ENCODE measurements at places on chromosomes 6 and 20.

- DNase-seq = no peak
Observed at GRCh38 chr20:25510721-25511120, 74.6 kb downstream of the NINL start.

DNA sequence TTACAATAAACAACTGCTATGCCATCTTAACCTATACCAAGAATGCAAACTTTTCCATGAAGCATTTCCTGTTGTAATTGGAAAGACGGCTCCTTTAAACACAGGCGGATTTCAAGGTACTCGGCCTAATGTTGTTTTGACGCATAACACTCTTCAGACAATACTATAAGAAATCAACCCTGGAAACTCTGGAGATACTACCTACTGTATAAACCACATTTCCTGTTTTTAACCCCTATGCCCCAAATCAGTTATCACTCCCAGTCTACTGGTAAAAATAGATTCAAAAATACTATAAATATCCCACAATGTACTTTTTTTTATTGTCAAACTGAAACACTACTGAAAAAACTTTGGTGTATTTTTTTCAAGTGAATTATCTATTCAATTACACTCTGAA lies 118.1 kb downstream of the IRF4 start:
- no peak for DNase-seq

- DNase-seq = no peak
Observed at GRCh38 chr20:23456409-23456808, 3.7 kb upstream of the CST11 start.

- DNase-seq = no peak
Observed at GRCh38 chr6:135021310-135022049, 33.1 kb downstream of the HBS1L start.

- no peak for DNase-seq
Observed at GRCh38 chr20:54469952-54470351, 5.4 kb upstream of the DOK5 start.

DNA sequence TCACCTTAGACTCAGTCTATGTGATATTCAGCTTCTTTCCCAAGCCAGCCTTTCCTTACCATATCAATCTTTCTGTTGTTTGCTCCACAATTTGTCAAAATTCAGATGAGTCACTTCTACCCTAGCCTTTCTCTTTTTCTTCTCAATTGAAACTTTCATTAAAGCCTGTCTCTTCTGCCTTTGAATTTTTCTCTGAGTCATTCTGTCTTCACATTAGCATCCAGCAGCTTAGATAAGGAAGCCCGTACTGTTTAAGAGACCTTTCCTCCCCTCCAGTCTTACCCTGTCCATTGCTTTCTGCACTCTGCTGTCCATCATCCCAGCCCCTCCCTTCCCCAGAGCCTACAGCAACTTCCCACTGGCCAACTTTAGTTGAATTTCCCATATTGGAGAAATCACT lies 34.9 kb upstream of the RALGAPA2 start:
- DNase-seq = no peak

DNA sequence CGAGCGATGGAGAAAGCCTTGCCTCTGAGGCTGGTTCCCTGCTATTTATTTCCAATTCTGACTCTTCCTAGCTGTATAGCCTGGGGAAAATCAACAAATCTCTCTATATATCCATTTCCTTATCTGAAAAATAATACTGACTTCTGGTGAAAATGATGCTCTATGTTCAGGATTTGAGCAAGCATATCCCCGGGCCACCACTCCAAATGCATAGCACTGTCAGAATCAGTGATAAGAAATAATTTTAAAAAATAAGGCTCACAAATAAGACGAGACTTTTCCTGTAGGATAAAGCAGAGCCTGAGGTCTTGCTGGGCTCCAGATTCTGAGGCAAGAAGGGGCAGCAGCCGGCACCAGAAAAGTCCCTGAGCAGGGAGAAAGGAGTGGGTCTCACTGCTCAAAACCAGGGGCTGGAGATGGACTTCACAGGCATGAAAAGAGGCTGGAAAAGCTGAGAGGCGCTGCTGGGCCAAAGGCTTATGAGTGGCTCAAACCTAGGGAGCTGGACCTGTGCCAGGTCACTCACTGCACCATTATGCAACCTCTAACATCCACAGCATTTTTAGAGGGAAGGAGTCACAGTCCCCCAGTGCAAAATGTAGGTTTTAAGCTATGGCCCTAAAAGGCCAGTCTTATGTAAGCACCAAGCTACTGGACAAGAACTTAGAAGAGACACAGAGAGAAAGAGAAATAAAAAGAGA lies 48.1 kb upstream of the SLC17A4 start:
- DNase-seq = no peak

GRCh38 chr6:44655412-44656342 lies 268.2 kb downstream of the CDC5L start:
- peak; percentile 85 for DNase-seq

DNA sequence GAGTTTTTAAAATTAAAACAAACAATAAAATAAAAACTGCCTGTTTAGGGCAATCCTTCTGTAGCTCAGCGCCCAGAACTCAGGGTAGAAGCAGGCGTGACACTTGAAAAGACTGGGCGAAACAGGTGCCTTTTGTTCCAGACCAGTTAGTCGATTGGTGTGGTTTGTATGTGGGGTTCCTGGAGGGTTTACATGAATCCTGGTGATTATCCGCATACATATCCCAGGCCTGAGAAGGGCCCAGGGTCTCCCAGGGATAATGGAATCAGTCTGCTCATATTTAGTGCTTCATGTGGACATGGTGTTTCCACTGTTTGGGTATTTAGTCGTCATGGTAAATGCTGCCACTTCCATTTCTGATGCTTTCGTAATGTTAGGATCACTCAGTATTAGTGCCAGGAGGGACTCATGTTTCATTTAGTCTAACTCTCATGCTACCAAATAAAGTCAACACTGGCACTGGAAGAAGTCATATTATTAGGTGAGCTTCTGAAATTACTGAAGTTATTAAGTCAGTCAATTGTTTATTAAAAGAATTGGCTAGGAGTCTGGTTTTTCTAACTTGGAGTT lies 116.5 kb downstream of the SAMD5 start:
- DNase-seq = no peak

GRCh38 chr6:34697904-34698559 lies 1.5 kb upstream of the ILRUN start:
- DNase-seq = no peak

- no peak for DNase-seq
Observed at GRCh38 chr20:3094848-3095629, 10.5 kb upstream of the AVP start.

- DNase-seq = no peak
Observed at GRCh38 chr20:60820918-60821317, 431.1 kb upstream of the CDH4 start.

- no peak for DNase-seq
Observed at GRCh38 chr6:105790635-105791034, 295.5 kb upstream of the PRDM1 start.

GRCh38 chr6:101403216-101403945 lies 9.9 kb downstream of the GRIK2 start:
- DNase-seq = no peak

DNA sequence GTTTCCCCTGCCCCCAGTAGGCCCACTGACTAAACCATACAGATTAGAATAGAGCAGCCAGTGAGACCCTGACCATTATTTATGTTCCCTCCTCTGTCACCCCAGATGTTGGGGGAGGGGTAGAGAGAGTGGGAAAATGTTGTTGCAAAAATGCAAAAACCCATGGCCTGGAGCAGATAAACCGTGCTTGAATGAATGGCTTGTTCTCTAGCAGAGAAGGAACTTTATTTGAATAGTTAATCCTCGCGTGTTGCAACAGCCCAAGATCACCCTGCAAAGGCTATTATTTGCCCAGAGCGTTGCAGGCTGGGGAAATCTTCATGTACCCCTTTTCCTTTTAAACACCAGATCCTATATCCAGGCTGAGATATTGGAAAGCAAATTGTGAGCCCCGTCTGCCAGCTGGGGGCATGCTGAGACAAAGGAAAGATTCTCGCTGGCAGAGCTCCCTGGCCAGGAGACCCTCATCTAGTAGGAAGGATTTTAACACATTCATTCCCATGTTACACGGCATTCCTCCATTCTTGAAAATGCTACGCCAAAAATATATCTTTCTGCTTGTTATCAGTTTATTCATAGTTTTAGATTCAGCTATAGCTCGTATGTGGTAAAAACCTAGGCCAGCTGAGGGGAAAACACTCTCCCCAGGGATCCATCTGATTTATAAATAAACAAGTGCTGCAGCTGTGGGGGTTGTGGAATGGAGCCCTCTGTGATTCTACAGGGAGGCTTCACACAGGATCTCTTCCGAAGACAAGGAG lies 53.0 kb downstream of the LINC00237 start:
- no peak for DNase-seq

DNA sequence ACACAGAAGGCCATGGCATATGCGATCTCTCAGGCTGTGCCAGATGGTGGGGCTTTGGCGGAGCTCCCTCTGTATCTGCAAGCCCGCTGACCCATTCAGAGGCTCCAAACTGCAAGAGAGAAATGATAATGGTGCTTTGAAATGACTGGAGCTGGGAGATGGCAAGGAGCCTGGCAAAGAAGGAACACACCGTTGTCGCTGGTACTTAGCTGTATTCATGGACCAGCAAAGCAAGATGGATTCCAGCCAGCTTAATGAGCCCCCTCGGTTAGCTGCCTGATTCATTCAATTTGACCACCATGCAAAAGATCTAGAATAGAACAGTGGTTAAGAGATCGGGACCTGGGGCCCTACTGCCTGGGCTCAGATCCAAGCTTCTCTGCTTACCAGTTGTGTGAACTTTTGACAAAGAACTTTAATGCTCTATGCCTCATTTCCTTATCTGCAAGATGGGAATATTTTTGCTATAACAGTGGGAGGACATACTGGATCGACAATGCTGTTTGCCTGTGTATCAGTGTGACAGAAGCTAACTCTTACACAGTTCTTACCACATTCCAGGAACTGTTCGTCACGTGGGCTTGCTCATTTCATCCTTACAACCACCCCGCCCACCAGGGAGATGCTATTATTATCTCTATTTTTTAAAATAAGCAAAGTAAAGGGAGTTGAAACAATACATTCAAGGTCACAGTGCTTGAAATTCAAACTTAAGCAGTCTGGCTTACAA lies 317.8 kb upstream of the SULF2 start:
- DNase-seq = no peak

DNA sequence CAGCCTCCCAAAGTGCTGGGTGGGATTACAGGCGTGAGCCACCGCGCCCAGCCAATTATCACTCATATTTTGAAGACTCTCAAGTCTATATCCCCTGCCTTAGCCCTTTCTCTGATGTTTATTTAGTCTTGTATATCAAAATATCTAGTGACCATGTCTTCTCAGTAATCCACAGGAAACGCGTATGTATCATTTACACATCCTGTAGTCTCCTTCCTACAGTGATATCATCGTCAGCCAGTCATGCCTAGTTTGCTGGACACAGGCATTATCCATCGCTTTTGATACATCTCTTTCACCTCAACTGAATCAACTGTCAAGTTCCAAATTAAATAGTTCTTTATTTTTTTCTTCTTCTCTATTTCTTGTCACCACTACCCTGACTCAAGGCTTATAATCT lies 223.7 kb downstream of the NKAIN2 start:
- no peak for DNase-seq
